ENCODE measurements at places on chromosomes 1 and 21.

- H3K27ac ChIP-seq = no peak overlapping the region
- H3K4me3 ChIP-seq = no peak overlapping the region
- DNase-seq = no peak
- H3K27me3 ChIP-seq = no peaks in the 10 kb centered on the region
- H3K36me3 ChIP-seq = peaks cover 3% of the 10 kb centered on the region
Measured at GRCh38 chr1:9115351-9116205, 13.3 kb downstream of the GPR157 start.

- no peaks in the 10 kb centered on the region for H3K27me3 ChIP-seq
- no peak overlapping the region for H3K27ac ChIP-seq
- peaks cover 9% of the 10 kb centered on the region for H3K36me3 ChIP-seq
- H3K4me3 ChIP-seq = no peak overlapping the region
- DNase-seq = no peak
Measured at GRCh38 chr1:180953291-180954004, 40.8 kb downstream of the KIAA1614 start.

DNA sequence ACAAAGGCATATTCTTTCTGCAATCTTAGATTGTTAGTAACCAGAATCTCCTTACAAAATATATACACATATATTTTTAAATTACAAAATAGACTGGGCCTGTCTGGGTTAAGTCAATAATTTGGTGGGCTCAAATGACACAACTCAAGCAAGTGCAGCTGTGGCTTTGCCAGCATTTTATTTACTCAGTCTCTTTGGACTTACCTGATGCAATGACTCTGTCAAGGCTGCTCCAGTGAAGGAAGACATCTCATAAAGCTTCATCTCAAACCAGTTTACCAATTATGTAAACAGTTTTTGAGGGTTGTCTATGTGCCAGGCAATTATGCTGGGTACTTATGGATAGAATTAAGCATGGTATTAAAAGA, 22.8 kb upstream of the ABCA4 start:
- no peaks in the 10 kb centered on the region for H3K27me3 ChIP-seq
- peaks cover 43% of the 10 kb centered on the region for H3K4me1 ChIP-seq
- H3K27ac ChIP-seq = peak overlapping the region; percentile 73
- no peak overlapping the region for H3K4me3 ChIP-seq
- H3K36me3 ChIP-seq = no peaks in the 10 kb centered on the region

- H3K27me3 ChIP-seq = no peaks in the 10 kb centered on the region
- DNase-seq = no peak
- peaks cover 27% of the 10 kb centered on the region for H3K4me1 ChIP-seq
- H3K4me3 ChIP-seq = no peak overlapping the region
Measured at GRCh38 chr1:62228883-62229187, 34.2 kb downstream of the L1TD1 start.

DNA sequence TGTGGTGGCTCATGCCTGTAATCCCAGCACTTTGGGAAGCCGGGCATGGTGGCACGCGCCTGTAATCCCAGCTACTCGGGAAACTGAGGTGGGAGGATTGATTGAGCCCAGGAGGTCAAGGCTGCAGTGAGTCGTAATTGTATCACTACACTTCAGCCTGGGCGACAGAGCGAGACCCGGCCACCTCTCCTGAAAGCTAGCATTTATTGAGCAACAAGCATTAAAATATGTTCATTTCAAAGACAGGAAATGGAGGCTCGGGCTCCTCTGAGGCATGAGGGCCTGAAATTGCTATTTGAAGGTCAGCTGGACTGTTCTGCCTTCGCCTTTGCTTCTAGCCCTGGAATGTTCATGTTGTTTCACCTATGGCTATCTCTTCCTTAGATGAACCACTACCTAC, 34.5 kb downstream of the SPATA21 start:
- no peak overlapping the region for H3K4me3 ChIP-seq
- H3K27ac ChIP-seq = no peak overlapping the region
- H3K36me3 ChIP-seq = peaks cover 7% of the 10 kb centered on the region
- H3K4me1 ChIP-seq = no peaks in the 10 kb centered on the region
- H3K27me3 ChIP-seq = no peaks in the 10 kb centered on the region

DNA sequence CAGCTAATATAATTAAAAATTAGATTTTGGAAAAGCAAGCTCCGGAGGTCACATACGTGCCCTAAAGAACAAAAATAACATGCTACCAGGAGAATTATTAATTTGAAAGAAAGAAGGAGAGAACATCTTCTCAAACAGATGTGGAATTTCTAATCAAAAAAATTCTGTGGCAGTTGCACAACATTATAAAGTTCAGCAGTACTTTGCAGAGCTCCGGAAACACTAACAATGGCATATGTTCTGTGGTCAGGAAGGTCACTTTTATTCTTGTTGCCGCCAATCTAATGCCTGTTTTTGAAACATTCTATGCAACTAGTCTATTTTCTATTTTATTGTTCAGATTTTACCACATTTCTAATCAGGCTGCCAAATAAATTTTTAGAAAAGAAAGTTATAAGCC, 186.8 kb downstream of the SMYD3 start:
- H3K27me3 ChIP-seq = no peaks in the 10 kb centered on the region
- peaks cover 28% of the 10 kb centered on the region for H3K4me1 ChIP-seq
- H3K36me3 ChIP-seq = no peaks in the 10 kb centered on the region
- H3K4me3 ChIP-seq = no peak overlapping the region
- H3K27ac ChIP-seq = no peak overlapping the region
- no peak for DNase-seq

- H3K36me3 ChIP-seq = no peaks in the 10 kb centered on the region
- H3K27ac ChIP-seq = no peak overlapping the region
Measured at GRCh38 chr1:27598902-27599528, 4.9 kb downstream of the AHDC1 start.

- no peaks in the 10 kb centered on the region for H3K27me3 ChIP-seq
- H3K27ac ChIP-seq = no peak overlapping the region
- H3K4me3 ChIP-seq = no peak overlapping the region
- H3K36me3 ChIP-seq = peaks cover 4% of the 10 kb centered on the region
Measured at GRCh38 chr1:19336543-19336942, 24.4 kb downstream of the SLC66A1 start.

DNA sequence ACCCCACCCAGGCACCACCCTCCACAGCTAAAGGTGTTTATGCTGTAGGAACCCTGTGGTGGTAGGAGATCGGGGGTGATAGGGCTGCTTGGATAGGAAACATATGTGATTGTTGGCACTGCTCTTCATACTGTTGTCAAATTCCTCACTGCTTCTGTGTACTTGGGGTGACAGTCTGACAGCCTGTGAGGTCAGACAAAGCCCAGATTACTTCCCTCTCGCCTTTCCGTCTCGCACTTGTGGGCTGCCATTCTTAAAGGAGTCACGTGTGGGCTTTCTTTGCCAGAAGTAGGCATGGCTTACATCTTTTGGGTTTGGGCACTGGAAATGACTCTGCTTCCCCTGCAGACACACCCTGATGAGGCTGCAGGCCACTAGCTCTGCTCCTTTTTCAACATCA, 363.8 kb downstream of the DISC1 start:
- no peak for DNase-seq
- no peak overlapping the region for H3K27ac ChIP-seq
- H3K4me3 ChIP-seq = no peak overlapping the region
- no peaks in the 10 kb centered on the region for H3K27me3 ChIP-seq
- H3K4me1 ChIP-seq = peaks cover 30% of the 10 kb centered on the region

GRCh38 chr1:26861889-26862378, 1.0 kb upstream of the SFN start:
- H3K27me3 ChIP-seq = no peaks in the 10 kb centered on the region
- peak overlapping the region; percentile 48 for H3K27ac ChIP-seq
- DNase-seq = no peak
- H3K36me3 ChIP-seq = no peaks in the 10 kb centered on the region

GRCh38 chr1:209403921-209404320, 179.6 kb upstream of the CAMK1G start:
- no peak for DNase-seq
- H3K27ac ChIP-seq = no peak overlapping the region
- no peak overlapping the region for H3K4me3 ChIP-seq
- H3K4me1 ChIP-seq = peaks cover 28% of the 10 kb centered on the region
- H3K36me3 ChIP-seq = no peaks in the 10 kb centered on the region
- H3K27me3 ChIP-seq = no peaks in the 10 kb centered on the region

Data from mesothelial cell of epicardium (in vitro differentiated cells).